ENCODE measurements at places on chromosomes 5 and 9. TPM values are rescaled to one million over a fixed set of nuclear protein-coding genes. Genes with fewer than 3 reads are reported as not detected.

GRCh38 chr9:124010303-124010664, 1.3 kb upstream of the LHX2 start:
- H3K36me3 ChIP-seq, result peaks cover 8% of the 10 kb centered on the region
- H3K27ac ChIP-seq, result peak overlapping the region; percentile 59
- peaks cover 12% of the 10 kb centered on the region for H3K4me1 ChIP-seq
- DNase-seq, result no peak
- H3K27me3 ChIP-seq, result peaks cover 86% of the 10 kb centered on the region
- no peak overlapping the region for H3K4me3 ChIP-seq

TPD52L3 gene
- not detected for total RNA-seq

ASB6 gene
- total RNA-seq, result 26.4 TPM

GRCh38 chr9:80839821-80840675, 849.3 kb downstream of the TLE1 start:
- no peaks in the 10 kb centered on the region for H3K27me3 ChIP-seq
- H3K4me1 ChIP-seq, result no peaks in the 10 kb centered on the region
- H3K4me3 ChIP-seq, result no peak overlapping the region
- H3K27ac ChIP-seq, result no peak overlapping the region
- no peak for DNase-seq
